ENCODE measurements at places on chromosomes 6 and 20.

GRCh38 chr6:125415913-125416312 is 114.1 kb upstream of the HDDC2 start:
- DNase-seq = no peak

- no peak for DNase-seq
Measured at GRCh38 chr6:63897459-63897858, 261.9 kb downstream of the PHF3 start.

DNA sequence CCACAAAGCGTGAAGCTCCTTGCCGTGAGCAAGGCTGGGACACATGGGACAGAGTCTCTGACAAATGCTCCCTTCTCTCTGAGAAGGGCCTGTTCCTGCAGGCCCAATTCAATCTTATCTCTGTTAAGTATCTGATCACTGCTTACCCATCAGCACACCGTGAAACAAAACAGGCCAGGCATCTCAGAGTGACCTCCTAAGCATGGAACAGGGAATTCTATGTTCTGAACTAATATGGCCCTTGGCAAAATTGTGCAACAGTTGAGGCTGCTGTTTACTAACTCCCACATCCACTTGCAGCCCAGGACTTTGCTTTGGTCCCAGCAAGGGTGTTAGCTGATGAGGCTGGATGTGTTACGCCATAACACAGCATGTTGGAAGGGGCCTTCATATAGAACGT is 79.2 kb downstream of the GCLC start:
- DNase-seq = no peak

DNA sequence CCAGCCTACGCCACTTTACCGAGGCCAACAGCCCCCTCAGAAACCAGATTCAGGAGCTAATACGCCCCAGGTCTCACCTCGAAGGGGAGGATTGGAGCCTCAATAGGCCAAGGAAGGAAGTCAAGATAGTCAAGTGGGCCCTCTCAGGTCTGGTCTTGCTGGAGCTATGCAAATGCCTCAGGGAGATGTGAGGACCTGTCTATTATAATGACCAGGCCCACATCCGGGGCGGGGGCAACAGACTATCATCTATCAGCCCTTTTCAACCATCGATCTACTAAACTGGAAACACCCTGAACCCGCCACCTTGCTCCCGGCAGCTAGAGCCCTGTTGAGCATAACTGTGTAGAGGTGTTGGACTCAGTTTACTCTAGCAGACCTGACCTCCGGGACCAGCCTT is 12.7 kb upstream of the GSTA3 start:
- no peak for DNase-seq

DNA sequence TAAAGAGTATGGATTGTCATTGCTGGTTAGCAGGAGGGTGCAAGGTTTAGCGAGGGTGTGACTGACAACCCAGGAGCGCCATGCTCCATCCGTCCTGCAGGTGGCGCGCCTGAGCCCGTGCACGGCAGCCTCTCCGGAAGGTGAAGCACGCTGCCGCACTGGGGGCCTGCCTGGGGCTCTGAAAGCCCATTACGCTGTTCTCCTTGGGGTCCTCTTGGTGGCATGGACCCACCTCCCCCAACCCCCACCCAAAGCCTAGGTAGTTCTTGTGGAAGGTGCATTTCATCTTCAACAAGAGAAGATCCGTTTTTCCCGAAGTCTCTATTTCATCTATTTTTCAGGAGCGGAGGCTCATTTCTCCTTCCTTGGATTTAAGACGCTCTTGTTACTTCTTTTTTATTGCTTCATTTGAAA is 197.4 kb upstream of the KCNG1 start:
- DNase-seq = no peak

DNA sequence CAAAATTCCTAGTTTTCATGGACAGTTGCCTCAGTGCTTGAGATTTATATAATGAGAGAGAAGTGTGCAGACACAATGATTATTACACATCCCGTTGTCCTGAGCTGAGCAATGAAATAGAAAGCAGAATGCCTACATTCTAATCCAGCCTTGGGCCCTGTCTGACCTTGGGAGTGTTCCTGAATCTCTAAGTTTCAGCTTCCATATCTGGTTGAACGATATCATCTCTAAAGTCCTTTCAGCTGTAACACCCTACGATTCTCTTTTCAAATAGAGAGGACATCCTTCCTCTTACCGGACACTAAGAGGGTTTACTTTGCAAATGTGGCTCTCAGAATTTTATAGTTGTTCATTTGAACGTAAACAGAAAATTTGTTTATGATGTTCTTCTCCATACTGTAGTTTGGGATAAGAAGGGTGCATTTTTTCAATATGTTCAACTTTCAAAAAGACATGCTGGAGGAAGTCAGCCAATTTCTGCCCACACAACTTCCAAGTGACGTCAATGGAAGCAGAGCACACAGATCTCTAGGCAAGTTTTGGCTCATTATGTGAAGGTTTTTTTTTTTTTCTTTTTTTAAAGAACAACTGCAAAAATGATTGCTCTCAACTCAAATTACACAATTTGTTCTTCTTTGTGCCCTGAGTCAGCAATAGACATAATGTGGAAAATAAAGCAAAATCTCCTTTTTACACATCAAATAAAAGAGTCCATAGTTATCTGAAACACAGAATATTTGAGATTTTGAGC is 50.4 kb downstream of the PDE7B start:
- no peak for DNase-seq

DNA sequence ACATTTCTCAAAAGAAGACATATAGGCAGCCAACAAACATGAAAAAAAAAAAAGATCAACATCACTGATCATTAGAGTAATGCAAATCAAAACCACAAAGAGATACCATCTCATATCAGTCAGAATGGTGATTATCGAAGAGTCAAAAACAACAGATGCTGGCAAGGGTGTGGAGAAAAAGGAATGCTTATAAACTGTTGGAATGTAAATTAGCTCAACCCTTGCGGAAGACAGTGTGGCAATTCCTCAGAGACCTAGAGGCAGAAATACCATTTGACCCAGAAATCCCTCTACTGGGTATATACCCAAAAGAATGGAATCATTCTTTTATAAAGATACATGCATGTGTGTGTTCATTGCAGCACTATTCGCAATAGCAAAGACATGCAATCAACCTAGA is 303.8 kb upstream of the THEMIS start:
- DNase-seq = no peak

- DNase-seq = peak; percentile 67
Measured at GRCh38 chr6:52598123-52598823, 21.4 kb upstream of the TRAM2 start.

DNA sequence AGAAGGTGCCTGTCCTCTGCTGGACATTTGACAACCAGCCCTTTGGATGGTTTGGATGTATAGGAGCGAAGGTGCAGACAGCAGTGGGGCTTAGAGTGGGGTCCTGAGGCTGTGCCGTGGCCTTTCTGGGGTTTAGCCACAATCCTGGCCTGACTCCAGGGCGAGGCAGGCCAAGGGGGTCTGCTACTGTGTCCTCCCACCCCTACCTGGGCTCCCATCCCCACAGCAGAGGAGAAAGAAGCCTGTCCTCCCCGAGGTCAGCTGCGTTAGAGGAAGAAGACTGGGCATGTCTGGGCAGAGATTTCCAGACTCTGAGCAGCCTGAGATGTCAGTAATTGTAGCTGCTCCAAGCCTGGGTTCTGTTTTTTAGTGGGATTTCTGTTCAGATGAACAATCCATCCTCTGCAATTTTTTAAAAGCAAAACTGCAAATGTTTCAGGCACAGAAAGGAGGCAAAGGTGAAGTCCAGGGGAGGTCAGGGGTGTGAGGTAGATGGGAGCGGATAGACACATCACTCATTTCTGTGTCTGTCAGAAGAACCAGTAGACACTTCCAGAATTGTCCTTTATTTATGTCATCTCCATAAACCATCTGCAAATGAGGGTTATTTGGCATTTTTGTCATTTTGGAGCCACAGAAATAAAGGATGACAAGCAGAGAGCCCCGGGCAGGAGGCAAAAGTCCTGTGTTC is 1.3 kb upstream of the CDKN1A start:
- DNase-seq = peak; percentile 42

DNA sequence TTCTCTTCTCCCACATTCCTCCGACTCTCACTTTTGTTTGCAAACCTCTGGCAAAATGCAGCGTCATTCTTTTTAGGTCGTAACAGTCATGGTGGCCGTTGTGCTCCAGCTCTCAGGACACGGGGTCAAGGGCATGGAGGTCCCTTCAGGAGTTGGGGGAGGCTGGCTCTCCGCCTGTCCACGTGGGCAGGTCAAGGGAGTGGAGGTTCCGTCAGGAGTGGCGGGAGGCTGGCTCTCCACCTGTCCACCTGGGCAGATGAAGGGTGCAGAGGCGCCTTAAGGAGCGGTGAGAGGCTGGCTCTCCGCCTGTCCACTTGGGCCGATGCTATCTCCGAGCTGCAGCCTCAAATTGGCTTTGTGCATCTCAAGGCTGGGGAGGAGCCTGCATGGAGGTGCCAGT is 98.0 kb downstream of the ERMARD start:
- no peak for DNase-seq

- no peak for DNase-seq
Measured at GRCh38 chr6:26104457-26105108, 17.4 kb downstream of the HFE start.

- no peak for DNase-seq
Measured at GRCh38 chr6:90226257-90226656, 70.4 kb downstream of the BACH2 start.

DNA sequence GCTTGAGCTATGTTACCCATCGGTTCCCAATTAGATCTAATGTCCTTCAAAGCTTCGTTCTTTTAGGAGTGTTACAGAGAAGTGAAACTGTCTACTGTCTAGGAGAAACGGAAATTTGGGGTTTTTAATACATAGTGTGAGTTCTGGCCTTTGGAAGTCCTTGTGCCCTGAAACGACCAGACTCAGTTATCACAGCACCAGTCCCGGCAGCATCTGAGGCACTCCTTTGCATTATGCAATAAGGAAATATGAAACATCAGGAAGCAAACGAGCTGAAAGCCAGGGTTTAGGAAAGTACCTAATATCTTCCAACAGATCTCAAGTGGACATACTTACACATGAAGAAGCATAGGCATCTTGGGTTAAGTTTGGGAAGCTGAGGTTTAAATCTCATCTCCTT is 61.8 kb upstream of the ADGRF1 start:
- DNase-seq = no peak

- no peak for DNase-seq
Measured at GRCh38 chr6:71967436-71967835, 81.1 kb downstream of the RIMS1 start.

GRCh38 chr6:71408787-71409723 is 120.4 kb downstream of the OGFRL1 start:
- DNase-seq = no peak

DNA sequence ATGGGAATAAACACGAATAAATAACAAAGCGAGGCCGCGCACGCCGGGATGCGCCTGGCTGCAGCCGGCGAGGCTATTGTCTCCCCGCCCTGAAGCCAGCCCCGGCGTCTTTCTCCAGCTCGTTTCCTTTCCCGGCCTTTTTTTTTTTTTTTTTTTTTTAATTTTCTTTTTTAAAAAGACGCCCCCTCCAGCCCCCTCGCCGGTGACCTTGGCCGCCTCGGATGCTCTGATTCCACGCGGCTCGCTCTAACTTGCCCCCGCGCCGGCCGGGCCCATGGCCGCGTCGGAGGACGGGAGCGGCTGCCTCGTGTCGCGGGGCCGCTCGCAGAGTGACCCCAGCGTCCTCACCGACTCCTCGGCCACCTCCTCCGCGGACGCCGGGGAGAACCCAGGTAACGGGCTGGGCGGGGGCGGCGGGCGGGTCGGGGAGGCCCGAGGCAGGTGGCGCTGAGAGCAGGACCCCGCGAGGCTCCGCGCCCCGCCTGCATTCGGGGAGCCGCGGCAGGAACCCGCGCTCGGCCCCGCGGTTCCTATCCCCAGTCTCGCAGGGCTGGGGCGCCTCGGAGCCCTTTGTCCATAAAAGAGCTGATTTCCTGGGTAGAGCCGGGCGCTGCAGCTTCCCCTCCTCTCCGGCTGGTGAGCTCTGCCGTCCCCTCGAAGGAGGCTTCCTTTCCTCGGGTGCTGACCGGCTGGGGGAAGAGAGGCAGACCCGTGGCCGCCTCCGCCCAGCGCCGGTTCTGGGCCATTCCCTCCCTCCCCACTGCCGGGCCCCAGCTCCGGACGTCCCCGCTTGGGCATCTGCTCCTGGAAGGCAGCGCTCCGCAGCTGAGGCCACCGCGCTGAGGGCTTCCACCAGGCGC is 631 bp downstream of the PHACTR3 start:
- no peak for DNase-seq

DNA sequence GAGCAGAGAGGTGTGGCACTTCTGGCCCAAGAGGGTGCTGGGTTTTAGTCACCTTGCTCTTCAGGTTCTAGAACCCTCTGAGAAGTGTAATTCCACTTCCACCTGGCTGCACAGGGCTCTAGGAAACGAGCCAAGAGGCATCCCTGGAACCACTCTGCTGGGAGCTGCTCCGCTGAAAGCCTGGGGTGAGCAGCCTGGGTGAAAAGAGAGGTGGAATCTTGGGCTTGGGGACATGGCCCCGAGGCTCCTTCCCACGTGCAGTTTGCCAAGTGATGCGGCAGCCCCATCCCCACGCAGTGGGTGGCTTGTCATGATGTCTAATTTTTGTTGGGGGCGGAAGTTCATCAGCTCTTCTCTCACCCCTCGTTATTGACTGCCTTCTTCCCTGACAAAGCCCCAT is 32.8 kb downstream of the PPP1R16B start:
- no peak for DNase-seq

- no peak for DNase-seq
Measured at GRCh38 chr20:62979876-62980373, 26.8 kb downstream of the BHLHE23 start.

GRCh38 chr6:4607793-4608192 is 168.4 kb upstream of the CDYL start:
- no peak for DNase-seq

DNA sequence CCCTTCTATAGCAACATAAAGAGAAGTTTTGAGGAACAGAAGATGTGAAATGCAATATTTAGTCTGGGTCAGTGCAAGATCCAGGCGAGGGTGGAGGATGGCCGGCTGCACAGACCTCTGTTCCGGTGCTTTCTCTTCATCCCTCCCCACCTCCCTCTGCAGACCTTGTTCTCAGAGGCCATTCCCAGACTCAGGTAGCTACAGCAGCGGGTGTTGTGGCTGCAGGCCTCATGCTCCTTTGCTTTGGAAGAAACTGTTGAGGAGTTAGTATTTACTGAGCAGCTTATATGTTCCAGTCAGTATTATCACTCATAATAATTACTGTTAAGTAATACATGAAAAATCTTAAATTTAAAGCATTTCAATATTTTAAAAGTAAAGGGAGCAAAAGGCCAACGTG is 1.7 kb downstream of the BTN3A3 start:
- no peak for DNase-seq

GRCh38 chr20:6942266-6942665 is 174.8 kb downstream of the BMP2 start:
- no peak for DNase-seq

DNA sequence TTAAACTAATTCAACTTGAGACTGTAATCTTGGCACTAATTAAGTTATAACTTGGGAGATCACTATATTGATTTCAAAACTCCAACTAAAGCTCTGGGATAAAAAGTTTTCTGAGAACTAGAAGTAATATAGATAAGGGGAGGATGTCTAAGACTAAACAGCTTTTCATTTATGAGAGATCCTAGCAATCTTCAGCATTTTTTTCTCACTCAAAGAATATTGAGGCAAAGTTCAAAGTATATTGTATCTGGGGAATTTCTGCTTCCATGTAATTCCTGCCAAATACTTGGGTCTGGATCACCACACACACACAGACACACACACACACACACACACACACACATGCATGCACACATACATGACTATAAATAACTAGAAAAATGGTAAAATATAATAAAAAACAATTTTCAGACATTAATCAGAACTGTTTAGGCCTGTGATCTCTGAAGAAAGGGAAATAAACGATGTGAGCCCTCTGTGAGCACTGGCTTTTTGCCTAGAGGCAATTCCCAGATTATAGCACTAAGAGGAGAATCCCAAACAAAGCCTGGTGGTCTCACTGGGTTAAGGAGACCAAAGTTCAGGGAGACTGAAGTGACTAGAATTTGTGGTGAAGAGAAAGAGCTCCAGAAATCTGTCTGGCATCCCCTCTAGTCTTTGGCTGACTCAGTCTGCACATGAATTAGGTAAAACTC is 92.8 kb downstream of the ADAT2 start:
- DNase-seq = no peak
